ENCODE measurements at places on chromosomes 3 and 15.
A peak's percentile ranks its signal among the peaks of the same experiment; 100 is the strongest.

DNA sequence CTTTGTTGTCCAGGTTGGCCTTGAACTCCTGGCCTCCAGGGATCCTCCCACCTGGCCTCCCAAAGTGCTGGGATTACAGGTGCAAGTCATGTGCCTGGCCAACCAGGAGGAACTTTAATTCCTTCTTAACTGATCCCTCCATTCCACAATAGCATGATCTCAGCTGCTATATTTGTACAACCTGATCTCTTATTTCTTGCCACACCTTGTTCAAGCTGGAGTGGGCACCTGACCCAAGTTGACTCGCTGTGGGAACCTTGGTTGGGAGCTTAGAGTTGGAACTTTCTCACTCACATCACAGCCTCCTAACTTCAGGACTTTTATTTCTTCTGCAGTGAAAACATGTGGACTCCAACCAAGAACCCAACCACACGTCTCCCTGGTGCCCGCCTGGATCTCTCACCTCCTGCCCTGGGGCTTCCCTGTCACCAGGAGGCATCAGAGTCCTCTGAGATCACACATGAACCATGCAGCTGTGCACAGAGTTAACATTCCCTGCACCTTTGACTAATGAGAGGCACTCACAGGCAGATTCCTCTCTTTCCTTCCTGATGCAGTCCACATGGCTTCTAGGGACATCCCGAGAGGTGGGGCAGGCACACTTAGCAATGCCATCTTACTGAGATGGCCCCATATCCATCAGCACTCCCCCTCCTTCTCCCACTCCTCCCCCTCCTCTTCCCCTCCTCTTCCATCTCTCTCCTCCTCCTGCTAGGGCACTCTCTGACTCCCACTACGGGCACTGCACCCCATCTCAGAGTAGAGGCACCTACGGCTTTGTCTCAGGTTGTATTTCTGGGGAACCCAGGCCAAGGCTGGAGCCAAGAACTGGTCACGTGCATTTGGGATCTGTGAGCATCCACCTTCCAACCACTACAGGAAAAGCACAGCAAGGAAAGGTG, 9.7 kb upstream of the CYFIP1 start:
- no peak for DNase-seq

DNA sequence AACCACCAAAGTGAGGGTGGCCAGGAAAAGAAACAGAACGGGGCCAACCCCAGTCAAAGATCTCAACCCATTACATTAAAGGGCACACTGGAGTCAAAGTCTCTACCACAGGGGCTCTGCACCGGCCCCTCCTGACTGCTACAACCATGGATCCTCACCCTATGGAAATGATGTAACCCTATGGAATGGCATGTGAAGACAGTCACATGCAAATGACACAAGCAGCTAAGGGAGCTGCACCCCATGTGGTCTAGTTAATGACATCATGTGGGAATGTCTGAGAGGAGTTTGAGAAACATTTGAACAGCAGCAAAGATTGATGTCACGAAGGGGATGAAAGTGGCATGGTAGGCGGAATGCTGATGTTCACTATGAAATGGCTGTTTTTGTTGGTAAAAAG, 298.2 kb upstream of the SLCO3A1 start:
- no peak for DNase-seq

GRCh38 chr3:84906065-84906464, 52.7 kb upstream of the CADM2 start:
- DNase-seq = no peak

- DNase-seq = no peak
Observed at GRCh38 chr15:90126596-90127435, 24.5 kb upstream of the IDH2 start.

DNA sequence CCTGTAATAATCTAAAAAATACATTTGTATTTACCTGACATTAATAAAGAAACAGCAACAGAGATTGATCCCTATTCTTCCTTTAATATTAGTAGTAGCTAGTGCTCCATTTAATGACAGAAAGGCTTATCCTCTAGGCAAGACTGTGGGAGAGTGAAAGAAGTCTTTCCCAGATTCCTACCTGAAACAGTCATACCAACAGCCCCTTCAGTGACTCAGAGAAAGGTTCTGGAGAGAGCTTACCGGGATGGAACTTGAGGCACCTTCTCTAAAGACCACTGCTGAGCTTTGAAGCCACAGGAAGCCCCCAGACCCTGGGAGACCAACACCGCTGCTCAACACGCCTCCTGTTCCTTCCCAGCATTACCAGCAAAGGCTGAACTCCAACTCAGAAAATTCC, 66.9 kb upstream of the FGF12 start:
- no peak for DNase-seq

- no peak for DNase-seq
Observed at GRCh38 chr3:149252272-149252671, 30.6 kb upstream of the CP start.

- DNase-seq = no peak
Observed at GRCh38 chr3:160812304-160812703, 56.3 kb downstream of the PPM1L start.

GRCh38 chr3:52364322-52365035, 48.4 kb downstream of the DNAH1 start:
- DNase-seq = no peak

GRCh38 chr3:171356251-171356650, 104.0 kb downstream of the TNIK start:
- no peak for DNase-seq

GRCh38 chr3:193016437-193016901, 98.8 kb upstream of the MB21D2 start:
- no peak for DNase-seq

GRCh38 chr15:58999694-59000093, 12.2 kb downstream of the RNF111 start:
- DNase-seq = no peak

- DNase-seq = no peak
Observed at GRCh38 chr15:84766461-84767035, 18.2 kb downstream of the ZNF592 start.

GRCh38 chr3:25397150-25397549, 30.9 kb upstream of the RARB start:
- no peak for DNase-seq

DNA sequence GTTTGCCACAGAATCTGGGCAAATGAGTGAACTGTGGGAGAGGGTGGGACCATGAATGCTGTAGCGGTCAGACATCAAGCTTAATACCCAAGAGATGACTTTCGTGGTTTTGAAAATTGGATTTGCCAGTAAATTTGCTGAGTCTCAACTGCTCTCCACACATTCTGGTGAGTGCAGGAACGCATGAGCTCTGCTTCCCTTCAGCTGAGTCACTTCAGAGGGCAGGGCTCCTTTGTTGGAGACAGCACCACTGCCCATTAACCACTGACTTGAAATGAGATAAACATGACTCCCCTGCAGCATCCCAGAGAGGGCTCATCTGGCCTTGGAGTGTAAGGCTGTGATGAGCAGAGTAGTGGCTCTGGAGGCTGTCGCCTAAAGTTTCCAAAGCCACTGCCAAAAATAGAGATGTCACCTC, 22.6 kb downstream of the RARRES1 start:
- peak; percentile 61 for DNase-seq

DNA sequence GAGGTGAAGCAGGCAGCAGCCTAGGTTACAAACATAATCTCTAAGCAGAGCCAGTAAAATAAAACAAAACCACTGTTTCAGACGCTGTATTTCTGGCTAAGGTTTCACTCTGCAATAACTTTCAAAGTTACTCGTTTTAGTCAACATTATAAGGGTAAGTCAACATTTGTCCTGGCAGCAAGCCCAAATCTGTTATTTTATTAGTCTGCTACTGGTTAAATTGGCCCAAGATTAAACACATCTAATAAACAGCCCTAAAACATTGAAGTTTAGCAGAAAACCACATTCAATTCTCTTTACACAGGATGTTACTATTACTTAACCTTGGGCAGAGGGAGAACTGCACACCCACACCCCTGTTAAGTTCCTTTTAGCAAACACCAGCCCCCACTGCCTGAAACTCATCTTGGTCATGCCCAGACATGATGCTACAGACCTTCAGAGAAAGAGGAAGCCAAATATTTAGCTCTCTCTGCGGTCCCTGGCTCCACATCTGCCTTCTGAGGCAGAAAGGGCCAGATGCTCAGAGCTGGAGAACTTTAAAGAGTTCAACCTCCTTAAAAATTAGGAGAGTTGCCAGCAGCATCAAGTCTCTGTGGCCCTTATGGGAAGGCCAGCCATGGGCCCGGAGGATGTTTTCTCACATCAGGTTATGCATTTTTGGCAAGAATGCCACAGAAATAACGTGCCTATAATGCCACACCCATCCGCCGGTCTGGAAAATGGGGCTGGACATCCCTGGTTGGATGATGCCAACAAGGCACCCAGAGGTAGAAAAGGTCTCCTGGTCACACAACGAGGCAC, 17.9 kb downstream of the ARHGEF3 start:
- no peak for DNase-seq

DNA sequence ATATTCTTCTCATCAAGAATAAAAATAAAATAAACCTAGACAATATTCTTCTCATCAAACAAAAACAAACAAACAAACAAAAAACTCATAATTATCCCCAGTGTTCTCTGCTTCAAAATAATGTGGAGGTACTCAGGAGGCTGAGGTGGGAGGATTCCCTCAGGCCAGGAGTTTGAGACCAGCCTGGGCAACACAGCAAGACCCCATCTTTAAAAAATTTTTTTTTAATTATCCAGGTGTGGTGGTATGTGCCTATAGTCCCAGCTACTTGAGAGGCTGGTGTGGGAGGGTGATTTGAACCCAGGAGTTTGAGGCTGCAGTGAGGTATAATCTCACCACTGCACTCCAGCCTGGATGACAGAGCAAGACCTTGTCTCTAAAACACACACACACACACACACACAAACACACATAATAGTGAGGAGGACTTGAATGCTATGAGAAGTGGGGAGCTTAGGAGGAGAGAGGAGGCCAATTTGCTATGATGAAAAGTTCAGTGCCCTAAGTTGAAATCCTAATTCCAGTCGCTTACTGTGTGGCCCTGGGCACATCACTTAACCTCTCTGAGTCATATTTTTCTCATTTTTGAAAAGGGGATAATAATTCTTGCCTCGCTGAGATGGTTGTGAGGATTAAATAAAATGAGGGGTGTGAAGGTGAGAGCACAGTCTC, 35.8 kb upstream of the HERC1 start:
- DNase-seq = no peak

- DNase-seq = no peak
Observed at GRCh38 chr3:149654188-149654601, 3.6 kb downstream of the WWTR1 start.

- no peak for DNase-seq
Observed at GRCh38 chr3:112095731-112096130, 9.5 kb downstream of the C3orf52 start.

DNA sequence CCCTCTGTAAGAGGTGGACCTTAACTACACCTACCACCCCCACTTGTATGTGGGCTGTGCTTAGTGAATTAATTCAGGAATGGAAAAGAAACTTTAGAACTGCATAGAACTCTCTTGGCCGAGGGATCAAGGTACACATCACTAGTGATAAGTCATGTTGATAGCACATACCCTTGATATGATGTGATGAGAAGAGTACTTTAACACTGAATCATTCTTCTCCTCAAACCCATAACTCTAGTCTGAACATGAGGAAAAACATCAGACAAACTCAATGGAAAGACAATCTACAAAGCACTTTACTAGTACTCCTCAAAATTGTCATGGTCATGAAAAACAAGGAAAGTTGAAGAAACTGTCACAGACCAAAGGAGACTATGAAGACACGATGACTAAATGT, 87.6 kb downstream of the P2RY1 start:
- DNase-seq = no peak

- DNase-seq = no peak
Observed at GRCh38 chr3:138060792-138061191, 50.8 kb downstream of the CLDN18 start.

GRCh38 chr3:178129109-178129508, 407.1 kb upstream of the KCNMB2 start:
- no peak for DNase-seq

DNA sequence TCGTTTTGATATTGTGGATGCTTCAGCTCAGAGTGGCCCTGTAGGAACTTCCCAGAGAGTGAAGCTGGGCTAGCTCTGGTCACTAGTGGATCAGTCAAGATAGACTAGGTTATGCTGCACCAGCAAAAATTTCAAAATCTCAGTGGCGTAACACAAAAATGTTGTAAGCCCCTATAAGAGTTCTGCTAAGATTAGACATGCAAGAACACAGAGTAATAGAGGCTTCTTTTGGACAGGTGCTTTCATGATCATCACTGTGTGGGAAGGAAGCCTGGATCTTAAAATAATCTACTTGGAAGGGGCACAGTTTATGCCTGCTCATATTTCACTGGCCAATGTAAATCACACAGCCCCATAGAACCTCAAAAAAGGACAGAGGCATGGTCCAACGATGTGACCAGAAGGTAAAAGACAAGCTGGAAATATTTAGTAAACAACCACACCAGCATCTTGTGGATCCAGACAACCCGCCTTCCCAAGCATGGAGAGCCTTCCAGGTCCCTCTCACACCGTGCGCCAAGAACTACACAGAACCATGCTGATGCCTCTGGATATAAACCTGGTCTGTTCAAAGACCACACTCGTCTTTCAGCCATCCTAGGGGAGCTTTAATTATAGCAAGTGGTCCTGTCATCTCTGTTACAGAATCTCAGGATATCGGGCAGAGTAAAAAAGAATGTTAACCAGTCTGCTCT, 554.3 kb downstream of the EPHB1 start:
- DNase-seq = no peak

DNA sequence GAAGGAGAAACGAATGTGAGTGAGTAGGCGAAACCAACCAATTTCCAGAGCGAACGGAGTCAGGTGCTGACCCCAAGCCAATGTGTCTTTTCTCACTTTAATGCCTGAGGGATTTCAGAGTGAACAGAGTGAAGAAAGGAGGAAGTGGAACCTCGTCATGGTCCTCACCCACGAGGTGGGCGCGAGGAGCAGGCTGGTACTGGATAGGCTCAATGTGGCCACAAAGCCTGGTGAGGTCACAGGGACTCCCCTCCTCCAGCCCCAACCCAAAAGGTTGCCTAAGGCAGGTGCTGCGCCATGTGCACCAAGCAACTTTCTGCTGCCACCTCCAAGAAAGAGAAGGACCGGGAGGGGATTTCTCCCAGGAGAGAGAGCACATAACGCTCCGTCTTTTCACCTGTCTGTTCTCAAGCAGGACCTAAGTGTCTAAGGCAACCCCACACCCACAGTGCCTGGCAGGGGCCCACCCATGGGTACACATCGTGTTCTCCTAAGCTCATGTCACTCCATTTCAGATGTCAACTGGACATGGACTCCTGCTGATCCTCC, 3.8 kb downstream of the NRROS start:
- DNase-seq = no peak

DNA sequence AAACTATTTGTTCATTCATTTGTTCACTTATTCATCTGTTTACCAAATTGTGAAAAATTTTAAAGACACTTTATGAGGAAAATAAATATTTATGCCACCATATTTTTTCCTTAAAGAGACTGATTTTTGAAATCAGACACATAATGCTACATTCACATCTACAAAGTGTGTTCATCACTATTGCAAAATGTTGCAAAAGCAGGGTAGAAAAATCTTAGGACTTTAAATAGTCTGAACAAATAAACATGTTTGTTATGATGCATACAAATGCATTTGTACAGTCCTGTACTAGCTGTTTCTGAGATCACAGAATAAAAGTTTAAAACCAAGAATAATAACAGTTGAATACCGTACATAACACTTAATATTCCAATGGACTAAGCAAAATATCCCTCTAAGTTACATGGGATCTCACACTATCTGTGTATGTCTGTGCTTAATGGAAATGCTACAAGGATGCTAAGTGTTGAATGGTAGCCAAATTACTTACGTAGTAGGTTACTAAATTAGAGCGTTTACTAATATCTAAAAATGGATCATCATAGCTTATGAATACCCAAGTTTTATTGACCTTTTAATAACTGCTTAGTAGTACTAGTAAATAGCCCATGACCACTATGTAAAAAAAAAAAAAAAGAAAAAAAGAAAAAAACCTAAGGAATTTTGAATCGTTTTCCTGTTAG, 25.1 kb downstream of the ATP11B start:
- no peak for DNase-seq

All from H54 (cell line).